ENCODE measurements at places on chromosomes 3 and 15.

DNA sequence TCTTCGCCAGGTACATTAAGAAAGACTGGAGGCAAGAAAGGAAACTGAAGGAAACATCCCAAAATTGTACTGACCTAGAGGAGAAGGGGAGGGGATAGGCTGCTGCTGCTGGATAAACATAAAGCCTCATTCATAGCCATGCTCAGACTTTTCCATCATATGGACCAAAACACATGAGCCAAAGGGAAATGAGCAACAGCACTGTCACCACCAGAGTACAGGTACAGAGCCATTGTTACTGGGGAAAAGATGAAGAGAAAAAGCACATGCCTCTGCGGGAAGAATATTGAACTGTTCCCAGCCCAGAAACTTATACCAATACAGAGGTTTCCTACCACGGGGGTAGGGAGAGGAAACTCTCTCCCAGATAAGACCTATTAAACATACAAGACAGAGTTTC, 861.9 kb downstream of the NTRK3 start:
- DNase-seq: no peak

GRCh38 chr15:69107025-69107620, 53.3 kb upstream of the GLCE start:
- DNase-seq: no peak

- no peak for DNase-seq
These were observed 14.4 kb upstream of the CLDN1 start for GRCh38 chr3:190336516-190337189.

GRCh38 chr15:95024351-95024750, 793.0 kb downstream of the MCTP2 start:
- no peak for DNase-seq

- no peak for DNase-seq
These were observed 267.2 kb downstream of the FAM43A start for GRCh38 chr3:194952841-194953241.

- DNase-seq: no peak
These were observed 91.3 kb upstream of the UBE2E2 start for GRCh38 chr3:23111797-23112196.

GRCh38 chr3:9690451-9691450, 12.9 kb upstream of the CPNE9 start:
- no peak for DNase-seq

DNA sequence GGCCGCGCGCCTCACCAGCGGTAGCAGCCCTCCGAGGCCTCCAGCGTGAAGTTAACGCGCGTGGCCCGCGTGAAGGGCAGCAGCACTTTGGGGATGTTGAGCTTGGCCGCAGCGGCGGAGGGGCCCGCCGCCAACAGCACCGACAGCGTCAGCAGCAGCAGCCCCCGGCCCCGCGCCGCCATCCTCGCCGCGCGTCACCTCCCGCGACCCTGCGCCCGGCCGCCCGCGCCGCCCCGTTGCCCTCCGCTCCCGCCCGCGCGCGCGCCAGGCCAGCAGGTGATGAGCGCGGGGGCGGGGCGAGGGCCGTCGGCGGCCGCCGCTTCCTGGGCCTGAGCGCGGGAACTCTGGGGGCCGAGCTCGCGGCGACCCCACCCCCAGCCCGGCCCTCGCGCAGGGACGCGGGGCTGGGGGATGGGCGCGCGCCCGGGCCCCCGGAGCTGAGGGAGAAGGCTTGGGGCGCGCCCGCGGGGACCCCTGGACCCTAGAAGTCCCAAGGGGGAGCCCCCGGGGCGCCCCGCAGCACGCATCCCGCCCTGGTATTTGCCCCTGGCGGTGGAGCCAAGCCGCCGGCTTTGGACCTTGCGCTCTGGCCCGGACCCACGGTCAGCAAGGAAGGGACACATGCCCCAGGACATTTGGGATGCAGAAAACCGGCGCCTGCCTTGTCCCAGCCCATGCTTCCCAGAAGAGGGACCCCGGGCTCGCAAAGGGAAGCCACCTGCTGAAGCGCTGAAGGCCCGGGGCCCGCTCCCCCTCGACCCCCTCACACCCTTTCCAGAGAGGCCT, at the start of gene NUP210:
Gene NUP210, minus strand, starts transcription at position 278 of the 786 bp plus-strand sequence. Its CDS starts 96 bp downstream, at position 182.
- DNase-seq: no peak

GRCh38 chr3:120791913-120792312, 49.4 kb downstream of the GTF2E1 start:
- no peak for DNase-seq

GRCh38 chr3:9167222-9167621, 82.2 kb downstream of the SRGAP3 start:
- DNase-seq: no peak

- no peak for DNase-seq
These were observed 109.4 kb upstream of the C15orf61 start for GRCh38 chr15:67411486-67411885.

DNA sequence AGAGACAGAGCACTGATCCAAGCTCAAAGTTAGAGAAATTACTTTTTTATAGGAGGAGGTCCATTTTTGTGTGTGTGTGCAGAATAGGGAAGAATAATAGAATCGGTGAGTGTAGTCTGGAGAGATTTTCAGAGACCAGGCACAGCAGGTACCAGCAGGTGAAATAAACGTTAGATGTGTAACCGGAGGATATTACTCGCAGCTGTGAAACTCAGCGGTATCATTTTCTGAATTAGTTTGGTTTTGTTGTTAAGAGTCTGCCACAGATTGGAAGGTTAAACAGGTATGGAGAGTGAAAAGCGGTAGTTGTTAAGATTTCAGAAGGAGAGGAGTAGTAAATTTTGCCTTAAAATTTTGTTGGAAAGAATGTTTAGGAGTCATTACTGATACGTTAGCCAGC, 69.9 kb downstream of the RGMA start:
- DNase-seq: no peak

DNA sequence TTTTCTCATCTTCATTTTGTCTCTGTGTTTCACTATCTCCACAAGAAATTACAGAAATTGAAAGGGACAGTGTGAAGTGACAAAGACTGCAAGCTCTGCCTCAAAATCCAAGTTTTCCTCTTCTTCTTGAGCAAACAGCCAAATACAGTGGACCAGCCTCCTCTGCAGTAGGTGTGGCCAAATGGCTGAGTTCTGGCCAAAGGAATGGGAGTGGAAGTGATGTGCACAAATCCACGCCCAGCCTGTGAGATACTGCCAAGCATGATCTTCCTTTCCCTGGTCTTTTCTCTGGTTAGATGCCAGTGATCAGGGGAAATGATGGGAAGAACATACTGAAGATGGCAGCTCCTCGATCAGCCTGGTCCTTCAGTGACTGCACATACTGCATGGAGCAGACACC, 111.0 kb upstream of the CPNE4 start:
- no peak for DNase-seq

DNA sequence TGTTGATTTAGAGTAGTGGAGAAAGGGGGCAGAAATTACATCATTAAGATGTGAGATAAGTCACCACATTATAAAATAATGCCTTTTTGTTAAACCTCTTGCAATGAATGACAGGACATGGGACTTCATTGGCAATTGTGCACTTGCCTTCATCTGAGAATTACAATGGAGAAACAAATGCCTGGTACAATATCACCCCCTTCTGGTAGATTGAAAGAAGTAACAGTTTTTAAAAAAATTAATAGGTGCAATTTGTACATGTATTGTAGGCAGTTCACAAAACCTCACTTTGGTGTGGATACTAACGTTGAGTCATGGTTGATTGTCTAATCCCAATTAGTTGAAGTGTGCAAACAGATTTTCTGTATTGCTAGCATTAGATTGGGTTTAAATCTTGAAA, 4.6 kb upstream of the P2RY14 start:
- DNase-seq: peak; percentile 12

DNA sequence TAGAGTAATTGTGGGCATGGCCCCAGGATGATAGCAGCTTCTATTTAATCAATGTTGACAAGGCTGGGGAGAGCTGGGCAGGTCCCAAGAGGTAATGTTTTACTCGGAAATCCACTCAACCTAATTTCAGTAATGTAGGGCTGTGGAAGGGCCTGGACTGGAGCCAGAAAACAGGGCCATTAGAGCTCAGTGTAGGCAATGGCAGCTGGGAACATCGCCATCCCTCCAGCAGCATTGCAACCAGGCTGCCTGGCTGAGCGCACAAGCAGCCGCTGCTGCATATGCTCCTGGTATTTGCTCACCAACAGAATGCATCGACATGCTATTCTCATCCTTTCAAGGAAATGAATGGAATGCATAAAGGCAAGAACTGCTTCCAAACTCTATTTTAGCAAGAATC, 90.0 kb downstream of the GAP43 start:
- DNase-seq: no peak

DNA sequence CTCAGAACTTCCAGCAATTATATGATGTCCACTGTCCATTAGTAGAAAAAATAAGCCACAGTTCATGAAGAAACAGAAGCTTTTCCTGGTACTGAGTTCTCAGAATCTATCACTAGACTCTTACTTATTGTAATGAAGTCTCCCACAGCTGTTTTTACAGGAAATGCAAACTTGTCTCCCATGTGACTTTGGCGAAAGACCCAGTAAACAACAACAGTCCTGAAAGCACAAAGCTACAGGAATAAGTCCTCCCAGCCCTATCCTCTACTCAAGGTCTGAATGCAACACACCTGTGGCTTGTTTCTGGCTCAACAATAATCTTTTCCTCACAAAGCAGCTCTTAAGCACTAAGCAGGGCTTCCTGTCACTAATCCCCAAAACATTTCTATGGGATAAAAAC, 55.9 kb downstream of the EOMES start:
- no peak for DNase-seq

- DNase-seq: no peak
These were observed 173.9 kb upstream of the ADAMTS9 start for GRCh38 chr3:64861684-64862083.

GRCh38 chr15:39171944-39172368, 408.9 kb upstream of the THBS1 start:
- peak; percentile 96 for DNase-seq

DNA sequence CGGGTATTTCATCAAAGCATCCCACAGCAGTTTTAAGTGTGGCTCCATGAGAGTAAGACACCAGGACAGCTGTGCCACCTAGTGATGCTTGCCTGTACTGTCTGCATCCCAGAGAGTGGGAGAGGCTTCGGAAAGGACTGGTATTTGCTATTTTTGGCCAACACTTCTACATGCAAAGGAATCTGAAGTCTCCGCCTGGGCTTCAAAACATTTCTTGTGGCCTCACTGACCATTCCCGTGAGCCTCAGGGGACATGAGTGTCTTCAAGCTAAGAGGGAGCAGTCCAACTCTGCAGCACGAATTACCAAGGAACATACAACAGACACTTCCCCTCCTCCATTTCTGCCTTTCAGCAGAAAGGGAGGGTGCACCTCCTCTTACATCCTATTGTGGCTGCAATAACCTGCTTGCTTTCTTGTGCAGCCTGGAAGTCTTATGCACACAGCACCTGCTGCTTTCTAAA, 177.5 kb downstream of the RORA start:
- DNase-seq: peak; percentile 67

- no peak for DNase-seq
These were observed 32.9 kb upstream of the CYP11A1 start for GRCh38 chr15:74400313-74400860.

- no peak for DNase-seq
These were observed 78.8 kb downstream of the BFSP2 start for GRCh38 chr3:133478624-133479023.

DNA sequence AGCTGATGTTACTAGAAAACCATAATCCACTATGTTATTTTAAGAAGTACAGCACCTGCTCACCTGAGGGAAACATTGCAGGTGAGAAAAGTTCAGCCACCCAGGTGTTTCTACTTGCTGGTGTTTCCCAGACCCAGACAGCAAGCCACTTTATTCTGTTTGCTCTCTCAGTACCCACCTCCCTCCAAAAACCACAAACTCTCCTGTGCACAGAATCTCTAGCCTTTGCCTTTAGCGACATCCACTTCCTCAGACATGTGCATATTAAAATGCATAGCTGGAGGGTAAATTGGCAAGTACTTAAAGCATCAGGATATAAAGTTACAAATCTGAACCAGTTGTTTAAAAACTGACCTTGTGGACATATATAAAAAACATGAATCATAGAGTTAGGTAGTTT, 36.7 kb downstream of the VGLL3 start:
- no peak for DNase-seq

GRCh38 chr3:156445117-156446090, 109.5 kb downstream of the SSR3 start:
- DNase-seq: no peak

GRCh38 chr15:88299497-88299896, 43.0 kb upstream of the NTRK3 start:
- DNase-seq: no peak

- DNase-seq: no peak
These were observed 28.5 kb upstream of the CFAP161 start for GRCh38 chr15:81105545-81105944.

- DNase-seq: no peak
These were observed 456.6 kb downstream of the SHQ1 start for GRCh38 chr3:72391659-72392058.

DNA sequence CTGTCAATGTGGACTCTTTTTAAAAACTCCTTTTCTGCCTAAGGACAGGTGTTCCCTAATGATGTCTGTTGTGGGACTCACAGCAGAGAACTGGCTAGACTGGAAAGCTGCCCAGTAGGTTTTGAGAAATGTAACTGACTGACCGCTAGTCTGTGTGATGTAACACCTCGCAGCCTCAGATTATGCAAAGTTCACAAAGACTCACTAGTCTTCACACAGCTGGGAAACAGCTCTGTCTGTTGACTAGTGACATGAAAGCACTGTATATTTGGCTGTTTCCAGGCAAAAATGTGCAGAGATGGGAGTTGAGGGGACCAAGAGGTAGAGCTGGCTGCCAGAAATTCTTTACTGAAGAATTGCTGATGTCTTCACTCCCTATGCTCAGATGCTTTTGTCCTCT, 10.3 kb downstream of the PDZRN3 start:
- no peak for DNase-seq

DNA sequence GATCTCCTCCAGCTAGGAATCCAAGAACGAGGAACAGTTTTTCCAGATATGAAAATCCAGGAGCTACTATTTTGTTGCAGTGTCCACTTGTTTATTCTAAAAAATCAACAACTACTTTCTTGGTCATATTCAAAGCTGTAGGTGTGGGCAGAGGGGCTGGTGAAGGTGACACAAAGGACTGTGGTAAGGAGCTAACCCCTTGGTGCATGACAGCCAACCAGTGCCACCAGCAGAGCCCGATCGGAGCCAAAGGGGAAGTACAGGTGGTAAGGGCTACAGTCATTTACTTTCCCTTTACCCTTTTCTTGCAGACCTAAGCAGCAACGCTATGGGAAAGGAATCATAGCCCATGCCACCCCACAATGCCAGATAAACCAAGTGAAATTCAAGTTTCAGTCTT, 30.7 kb downstream of the PLA1A start:
- no peak for DNase-seq

GRCh38 chr3:174028673-174029072, 631.1 kb downstream of the NLGN1 start:
- DNase-seq: no peak

- no peak for DNase-seq
These were observed 134.4 kb downstream of the CACNA1D start for GRCh38 chr3:53628536-53629401.

DNA sequence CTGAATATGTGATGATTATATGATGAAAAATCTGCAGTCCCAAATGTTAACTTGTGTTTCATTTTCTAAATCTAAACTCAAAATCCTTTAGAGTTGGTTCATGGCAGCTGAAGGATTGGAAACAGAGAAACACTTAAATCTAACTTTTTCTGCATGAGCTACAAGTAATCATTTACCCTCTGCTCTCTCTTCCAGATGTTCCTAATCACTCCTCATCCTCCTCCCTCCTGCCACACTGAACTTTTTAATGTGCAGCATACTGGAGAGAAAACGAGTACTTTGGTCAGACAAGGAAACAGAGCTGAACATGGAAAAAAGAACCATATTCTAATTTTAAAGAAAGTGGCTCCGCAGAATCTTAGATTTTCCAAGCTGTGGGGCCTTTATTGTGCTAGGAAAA, 321.2 kb upstream of the COL8A1 start:
- DNase-seq: no peak
